ENCODE measurements at places on chromosomes 3 and 15.

GRCh38 chr15:40038275-40038637 lies 725 bp downstream of the SRP14 start:
- DNase-seq: peak; percentile 46

DNA sequence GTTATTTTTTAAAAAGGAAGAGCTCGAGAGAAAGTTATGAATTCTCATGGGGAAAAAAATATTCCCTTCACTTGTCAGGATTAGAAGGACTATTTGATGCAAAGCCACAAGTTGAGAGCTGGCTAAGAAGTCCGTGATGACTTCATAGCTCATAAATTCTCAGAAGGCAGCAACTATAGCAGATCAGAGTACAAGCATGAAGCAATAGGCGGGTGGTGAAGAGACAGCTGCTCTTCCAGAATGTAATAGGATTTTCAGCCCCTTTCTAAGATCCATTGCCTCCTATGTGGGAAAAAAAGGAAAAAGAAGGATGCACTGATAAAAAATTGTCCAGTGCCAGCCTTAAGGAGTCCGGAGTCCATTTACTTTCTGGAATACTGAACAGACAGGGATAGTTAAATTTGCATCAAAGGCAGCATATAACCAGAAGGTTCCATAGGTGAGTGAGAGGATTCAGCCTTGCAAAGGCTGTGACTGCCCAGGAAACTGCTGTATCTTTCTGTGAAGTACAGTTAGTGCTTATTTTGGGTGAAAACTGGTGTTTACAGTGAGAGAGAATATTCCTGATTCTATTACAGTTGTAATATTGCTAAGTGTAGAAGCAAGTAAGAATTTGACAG lies 929.5 kb upstream of the ALCAM start:
- DNase-seq: no peak

GRCh38 chr15:89413877-89414276 lies 79.3 kb upstream of the POLG start:
- DNase-seq: no peak

- no peak for DNase-seq
Observed at GRCh38 chr15:88118035-88118434, 138.5 kb downstream of the NTRK3 start.

DNA sequence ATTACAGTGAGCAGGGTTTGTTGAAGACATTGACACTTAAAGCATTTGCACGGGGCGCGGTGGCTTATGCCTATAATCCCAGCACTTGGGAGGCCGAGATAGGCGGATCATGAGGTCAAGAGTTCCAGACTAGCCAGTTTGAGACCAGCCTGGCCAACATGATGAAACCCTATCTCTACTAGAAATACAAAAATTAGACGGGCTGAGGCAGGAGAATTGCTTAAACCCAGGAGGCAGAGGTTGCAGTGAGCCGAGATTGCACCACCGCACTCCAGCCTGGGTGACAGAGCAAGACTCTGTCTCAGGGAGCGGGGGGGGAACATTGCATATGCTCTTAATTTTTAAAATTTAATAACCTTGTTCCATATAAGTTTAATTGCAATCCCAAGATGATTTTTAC lies 11.9 kb downstream of the STT3B start:
- DNase-seq: no peak

DNA sequence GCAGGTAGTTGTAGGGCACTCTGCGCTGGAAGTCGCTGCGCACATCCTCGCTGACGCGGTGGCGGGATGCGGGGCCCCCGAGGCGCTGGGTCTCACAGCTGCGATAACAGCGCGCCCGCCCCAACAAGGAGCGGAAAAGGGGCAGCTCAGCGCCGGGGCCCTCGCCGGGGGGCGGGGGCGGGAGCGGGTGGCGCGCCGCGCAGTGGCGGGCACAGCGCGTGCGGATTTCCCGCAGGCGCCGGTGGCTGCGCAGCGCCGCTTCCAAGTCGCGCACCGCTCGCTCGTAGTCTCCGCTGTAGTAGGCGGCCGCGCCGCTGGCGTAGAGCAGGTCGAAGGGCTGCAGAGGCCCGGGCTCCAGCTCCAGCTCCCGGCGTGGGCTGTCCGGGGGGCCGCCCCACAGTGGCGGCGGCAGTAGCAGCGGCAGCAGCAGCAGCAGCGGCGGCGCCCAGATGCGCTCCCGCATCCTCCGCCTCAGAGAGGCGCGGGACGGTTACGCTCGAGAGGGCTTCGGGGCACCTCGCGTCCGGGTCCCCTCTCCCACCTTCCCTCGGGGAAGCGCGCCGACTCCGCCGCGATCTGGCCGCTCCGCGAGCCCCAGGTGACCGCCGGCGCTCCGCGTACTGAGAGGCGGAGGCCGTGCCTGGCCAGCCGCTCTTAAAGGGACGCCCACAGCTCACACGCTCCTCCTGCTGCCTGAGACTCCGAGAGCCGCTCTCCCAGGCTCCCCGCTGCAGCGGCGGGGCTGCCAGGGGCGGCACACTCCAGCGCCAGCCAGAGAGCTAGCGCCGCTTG lies at the start of gene P3H2:
Gene P3H2 (minus strand): TSS at position 629 of the 792 bp plus-strand sequence. CDS start 166 bp downstream, at position 463.
- peak; percentile 91 for DNase-seq

GRCh38 chr3:47186285-47186684 lies 22.4 kb upstream of the SETD2 start:
- no peak for DNase-seq

DNA sequence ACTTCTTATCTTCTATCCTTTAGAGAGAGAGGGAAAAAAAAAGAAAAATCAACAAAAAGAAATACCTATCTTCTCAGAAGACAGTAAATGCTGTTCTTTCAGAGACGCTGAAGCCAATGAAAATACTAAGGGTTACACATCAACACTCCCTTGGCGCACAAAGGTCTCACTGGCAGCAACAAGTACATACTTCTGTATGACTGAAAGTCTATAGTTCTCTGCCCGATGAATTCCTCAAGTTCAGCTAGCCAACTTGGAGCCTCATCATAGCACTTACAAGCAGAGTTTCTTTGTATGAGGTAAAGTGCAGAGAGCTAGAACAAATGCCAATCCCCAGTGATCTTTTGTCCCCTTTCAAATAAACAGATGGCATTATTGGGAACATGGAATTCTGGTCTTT lies 62.7 kb downstream of the CPNE4 start:
- no peak for DNase-seq
